Effector memory CD4-positive, alpha-beta T cell (primary cell): ENCODE measurements at places on chromosomes 3 and 15.

GRCh38 chr3:173538410-173538809, 140.9 kb downstream of the NLGN1 start:
- no peak overlapping the region for H3K4me3 ChIP-seq
- no peak overlapping the region for H3K27ac ChIP-seq
- no peaks in the 10 kb centered on the region for H3K27me3 ChIP-seq
- no peaks in the 10 kb centered on the region for H3K4me1 ChIP-seq
- DNase-seq, result no peak

DNA sequence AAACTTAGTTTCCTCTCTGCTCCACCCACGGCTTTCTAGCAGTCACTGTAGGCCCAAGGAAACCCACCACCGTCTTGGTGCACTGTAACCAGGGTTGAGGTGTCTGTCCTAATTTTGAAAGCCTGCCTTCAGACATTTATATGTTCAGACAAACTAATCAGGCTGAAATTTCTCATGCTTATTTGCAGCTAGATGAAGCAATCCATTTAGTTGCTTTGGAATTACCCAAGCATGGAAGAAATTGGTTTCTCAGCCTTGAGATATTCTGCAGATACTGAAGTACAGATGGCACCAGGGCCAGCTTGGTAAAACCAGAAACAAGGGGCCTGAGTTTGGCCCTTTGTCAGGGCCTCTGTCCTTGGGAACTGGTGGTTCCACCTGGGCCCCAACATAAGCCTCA, 105.4 kb downstream of the CACNA1D start:
- DNase-seq, result no peak
- no peaks in the 10 kb centered on the region for H3K36me3 ChIP-seq
- no peak overlapping the region for H3K27ac ChIP-seq
- H3K4me1 ChIP-seq, result no peaks in the 10 kb centered on the region

DNA sequence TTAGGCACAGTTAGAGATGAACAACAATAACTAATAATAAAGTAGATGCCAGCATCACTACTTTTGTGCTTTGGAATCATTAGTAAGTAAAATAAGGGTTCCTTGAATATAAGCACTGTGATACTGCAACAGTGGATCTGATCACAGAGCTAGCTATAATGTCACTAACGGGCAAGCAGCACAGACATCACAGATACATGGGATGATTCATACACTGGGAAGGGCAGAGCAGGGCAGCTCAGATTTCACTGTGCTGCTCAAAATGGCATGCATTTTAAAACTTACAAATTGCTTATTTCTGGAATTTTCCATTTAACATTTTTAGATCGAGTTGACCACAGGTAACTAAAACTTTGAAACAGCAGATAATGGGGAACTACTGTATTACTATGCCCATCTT, 476.6 kb downstream of the FHIT start:
- H3K4me3 ChIP-seq, result no peak overlapping the region
- H3K36me3 ChIP-seq, result no peaks in the 10 kb centered on the region
- H3K4me1 ChIP-seq, result no peaks in the 10 kb centered on the region
- DNase-seq, result no peak
- no peaks in the 10 kb centered on the region for H3K27me3 ChIP-seq
- no peak overlapping the region for H3K27ac ChIP-seq

GRCh38 chr15:40283615-40284300, 894 bp upstream of the ANKRD63 start:
- peaks cover 8% of the 10 kb centered on the region for H3K36me3 ChIP-seq
- H3K4me1 ChIP-seq, result peaks cover 13% of the 10 kb centered on the region

DNA sequence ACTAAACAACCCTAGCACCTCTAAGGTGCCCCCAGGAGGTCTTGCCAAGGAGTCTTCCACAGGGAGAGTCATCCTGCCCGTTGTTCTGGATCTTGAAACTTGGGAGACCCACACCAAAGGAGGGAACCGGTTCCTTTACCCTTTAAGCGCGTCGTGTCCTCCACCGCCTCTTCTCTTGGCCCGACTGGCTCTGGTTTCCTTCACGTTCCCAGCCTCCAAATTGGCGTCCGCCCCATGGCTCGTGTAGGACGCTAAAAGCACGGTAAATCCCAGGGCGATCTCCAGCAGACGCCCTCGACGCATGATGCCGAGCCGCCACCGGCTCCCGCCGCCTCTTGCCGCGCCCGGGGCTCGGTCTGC, 1.1 kb downstream of the FBN1 start:
- H3K27ac ChIP-seq, result no peak overlapping the region
- H3K27me3 ChIP-seq, result no peaks in the 10 kb centered on the region
- H3K36me3 ChIP-seq, result no peaks in the 10 kb centered on the region
- no peak for DNase-seq
- no peak overlapping the region for H3K4me3 ChIP-seq
